ENCODE measurements at places on chromosomes 6 and 20. TPM values are rescaled to one million over a fixed set of nuclear protein-coding genes. Genes with fewer than 3 reads are reported as not detected.

The SS18L1 gene
- 19.8 TPM for total RNA-seq

The GPR6 gene
- not detected for total RNA-seq

GRCh38 chr20:37839955-37840354 lies 63.0 kb upstream of the VSTM2L start:
- no peaks in the 10 kb centered on the region for H3K4me1 ChIP-seq
- DNase-seq: no peak
- H3K27ac ChIP-seq: no peak overlapping the region
- no peaks in the 10 kb centered on the region for H3K36me3 ChIP-seq

DNA sequence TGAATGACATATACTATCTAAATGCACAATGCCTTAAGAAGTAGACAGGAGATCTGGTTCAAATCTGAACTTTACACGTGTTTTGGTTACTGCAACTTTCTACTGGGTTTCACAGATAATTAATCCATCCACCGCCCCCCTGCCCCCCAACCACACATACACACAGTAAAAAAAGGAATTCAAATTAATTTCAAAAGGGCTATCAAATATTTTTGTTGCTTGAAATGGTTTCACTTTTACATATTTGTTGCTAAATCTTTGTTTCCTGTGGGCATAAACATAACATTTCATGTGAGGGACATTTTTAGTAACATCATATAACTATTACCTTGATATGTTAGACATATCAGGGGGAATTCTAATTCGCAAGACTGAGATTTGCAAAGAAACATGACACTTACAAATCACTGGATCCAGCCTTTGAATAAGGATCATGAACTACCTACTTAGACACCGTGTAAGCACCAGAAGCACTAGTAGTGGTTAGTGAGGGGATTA lies 7.5 kb downstream of the NEDD9 start:
- DNase-seq: peak; percentile 20
- peaks cover 3% of the 10 kb centered on the region for H3K36me3 ChIP-seq
- H3K27me3 ChIP-seq: no peaks in the 10 kb centered on the region
- peak overlapping the region; percentile 53 for H3K4me3 ChIP-seq

DNA sequence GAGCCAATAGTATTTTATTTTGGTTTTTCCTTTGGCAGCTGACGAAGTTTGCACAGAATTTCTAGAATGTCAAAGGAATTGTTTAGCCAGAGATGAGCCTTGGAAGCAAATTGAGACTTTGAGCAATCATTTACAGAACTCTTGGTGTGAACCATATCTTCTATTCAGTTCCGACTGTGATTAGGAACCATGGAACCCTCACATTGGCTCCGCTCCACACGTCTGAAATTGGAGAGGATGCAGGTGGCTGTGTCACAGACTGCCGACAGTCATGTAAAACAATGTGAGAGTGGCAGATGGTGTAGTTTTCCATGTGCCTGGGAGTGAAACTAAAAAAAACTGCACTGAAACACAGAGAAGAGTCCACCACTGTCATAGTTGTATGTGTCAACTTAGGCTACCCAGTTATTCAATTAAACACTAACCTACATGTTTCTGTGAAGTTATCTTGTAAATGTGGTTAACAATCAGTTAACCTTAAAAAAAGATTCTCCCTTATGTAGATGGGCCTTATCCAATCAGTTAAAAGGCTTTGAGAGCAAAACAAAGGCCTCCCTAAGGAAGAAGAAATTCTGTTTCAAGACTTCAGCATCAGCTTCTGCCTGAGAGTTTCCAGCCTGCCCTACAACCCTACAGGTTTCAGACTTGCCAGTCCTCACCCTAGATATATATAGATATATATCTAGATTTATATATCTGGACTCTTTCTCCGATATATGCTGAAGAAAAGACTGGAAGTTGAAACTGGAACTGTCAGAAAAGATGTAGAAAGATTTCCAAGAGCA lies 3.3 kb upstream of the HMGN4 start:
- H3K27me3 ChIP-seq: no peaks in the 10 kb centered on the region
- peaks cover 67% of the 10 kb centered on the region for H3K4me1 ChIP-seq
- H3K36me3 ChIP-seq: peaks cover under 1% of the 10 kb centered on the region
- no peak for DNase-seq

DNA sequence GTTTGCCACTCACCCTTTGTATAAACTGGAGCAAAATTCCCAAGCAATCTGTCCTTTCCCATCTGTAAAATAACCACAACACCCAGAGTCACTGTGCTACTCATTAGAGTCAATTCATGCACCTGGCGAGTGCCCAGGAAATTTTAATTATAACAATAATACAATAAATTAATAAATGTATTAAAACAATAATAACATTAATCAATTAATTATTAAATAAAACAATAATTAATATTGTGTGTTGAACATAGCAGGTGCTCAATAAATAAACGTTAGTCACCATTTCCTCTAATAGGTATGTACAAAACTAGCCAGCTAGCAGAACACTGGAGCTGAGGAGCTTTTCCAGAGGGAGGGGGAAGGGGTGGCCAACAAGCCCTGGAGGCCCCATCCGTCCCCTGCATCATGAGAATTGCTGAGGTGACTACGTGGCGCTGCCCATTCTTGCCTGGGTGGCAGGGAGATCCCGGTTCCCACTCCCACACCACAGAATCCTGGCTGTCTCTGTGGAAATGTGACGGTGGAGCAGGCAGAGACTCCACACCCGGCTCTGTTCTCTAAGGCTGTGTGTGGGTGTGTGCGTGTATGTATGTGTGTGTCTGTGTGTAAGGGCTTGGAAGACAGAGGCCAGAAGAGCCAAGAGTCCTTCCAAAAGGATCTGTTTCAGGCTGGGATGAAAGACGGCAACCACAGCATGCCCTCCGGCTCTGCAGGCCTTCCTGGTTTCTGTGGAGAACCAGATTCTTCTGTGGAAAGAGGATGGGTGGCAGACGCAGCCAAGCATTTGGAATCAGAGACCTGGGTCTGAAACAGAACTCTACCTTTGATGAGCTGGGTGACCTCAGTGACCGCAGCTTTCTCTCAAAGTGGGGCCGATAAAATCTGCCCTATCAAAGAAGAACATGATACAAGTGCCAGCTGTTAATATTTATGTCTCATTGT lies 18.8 kb upstream of the EZR start:
- H3K4me3 ChIP-seq: no peak overlapping the region
- no peak overlapping the region for H3K27ac ChIP-seq
- H3K4me1 ChIP-seq: no peaks in the 10 kb centered on the region
- no peak for DNase-seq
- no peaks in the 10 kb centered on the region for H3K36me3 ChIP-seq

GRCh38 chr20:40797425-40797824 lies 108.4 kb upstream of the MAFB start:
- H3K27me3 ChIP-seq: peaks cover 7% of the 10 kb centered on the region
- no peak overlapping the region for H3K27ac ChIP-seq

DNA sequence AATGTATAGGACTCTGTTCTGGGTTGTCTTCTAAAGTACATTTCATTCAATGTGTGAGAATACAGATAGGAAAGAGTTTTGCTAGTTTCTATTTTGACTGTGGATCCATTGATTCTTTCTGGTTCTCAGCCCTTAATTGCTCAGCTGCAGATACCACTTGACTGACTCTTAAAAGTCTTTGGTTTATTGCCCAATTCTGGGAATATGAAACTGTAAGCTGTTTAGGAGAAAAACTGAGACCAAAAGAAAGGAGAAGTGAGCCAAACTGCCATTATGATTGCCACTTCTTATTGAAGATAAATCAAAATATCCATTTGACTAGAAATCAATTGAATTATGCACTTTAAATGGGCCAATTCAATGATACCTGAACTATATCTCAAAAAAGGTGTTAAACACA lies 211.4 kb downstream of the ESR1 start:
- H3K27me3 ChIP-seq: no peaks in the 10 kb centered on the region
- H3K36me3 ChIP-seq: peaks cover 6% of the 10 kb centered on the region
- no peak for DNase-seq
- no peaks in the 10 kb centered on the region for H3K4me1 ChIP-seq
- H3K27ac ChIP-seq: no peak overlapping the region

DNA sequence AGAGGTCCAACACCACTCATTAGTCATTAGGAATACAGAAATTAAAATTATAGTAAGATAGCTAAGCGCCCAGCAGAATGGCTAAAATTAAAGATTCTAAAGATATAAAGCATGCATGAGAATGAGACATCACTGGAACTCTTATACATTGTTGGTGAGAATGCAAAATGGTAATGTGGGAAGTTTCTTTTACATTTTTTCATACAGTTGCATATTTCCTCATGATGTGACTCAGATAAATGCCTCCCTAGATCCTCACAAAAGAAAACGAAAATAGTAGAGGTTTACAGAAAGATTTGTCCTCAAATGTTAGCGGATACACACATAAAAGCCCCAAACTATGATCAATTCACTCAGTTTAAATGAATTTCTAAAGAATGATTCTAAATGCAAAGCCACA lies 633.7 kb upstream of the GJE1 start:
- H3K27me3 ChIP-seq: no peaks in the 10 kb centered on the region
- H3K27ac ChIP-seq: no peak overlapping the region
- DNase-seq: no peak
- no peaks in the 10 kb centered on the region for H3K36me3 ChIP-seq

The GMPR gene
- not detected for total RNA-seq

GRCh38 chr6:10030942-10031537 lies 383.8 kb downstream of the TFAP2A start:
- no peaks in the 10 kb centered on the region for H3K27me3 ChIP-seq
- H3K27ac ChIP-seq: no peak overlapping the region
- no peak overlapping the region for H3K4me3 ChIP-seq
- DNase-seq: no peak

The TMEM200A gene
- total RNA-seq: 0.67 TPM

The TRIM15 gene
- total RNA-seq: 0.84 TPM

- no peaks in the 10 kb centered on the region for H3K36me3 ChIP-seq
- no peak overlapping the region for H3K4me3 ChIP-seq
- peaks cover 19% of the 10 kb centered on the region for H3K4me1 ChIP-seq
- no peak overlapping the region for H3K27ac ChIP-seq
- no peak for DNase-seq
Measured at GRCh38 chr6:134626086-134626485, 308.2 kb upstream of the SGK1 start.

The GPR63 gene
- total RNA-seq: 1.8 TPM

GRCh38 chr20:64038565-64039292 lies 2.7 kb downstream of the C20orf204 start:
- DNase-seq: peak; percentile 89
- no peaks in the 10 kb centered on the region for H3K27me3 ChIP-seq
- peaks cover 60% of the 10 kb centered on the region for H3K4me1 ChIP-seq
- H3K4me3 ChIP-seq: peak overlapping the region; percentile 88
- no peaks in the 10 kb centered on the region for H3K36me3 ChIP-seq
- no peak overlapping the region for H3K27ac ChIP-seq

DNA sequence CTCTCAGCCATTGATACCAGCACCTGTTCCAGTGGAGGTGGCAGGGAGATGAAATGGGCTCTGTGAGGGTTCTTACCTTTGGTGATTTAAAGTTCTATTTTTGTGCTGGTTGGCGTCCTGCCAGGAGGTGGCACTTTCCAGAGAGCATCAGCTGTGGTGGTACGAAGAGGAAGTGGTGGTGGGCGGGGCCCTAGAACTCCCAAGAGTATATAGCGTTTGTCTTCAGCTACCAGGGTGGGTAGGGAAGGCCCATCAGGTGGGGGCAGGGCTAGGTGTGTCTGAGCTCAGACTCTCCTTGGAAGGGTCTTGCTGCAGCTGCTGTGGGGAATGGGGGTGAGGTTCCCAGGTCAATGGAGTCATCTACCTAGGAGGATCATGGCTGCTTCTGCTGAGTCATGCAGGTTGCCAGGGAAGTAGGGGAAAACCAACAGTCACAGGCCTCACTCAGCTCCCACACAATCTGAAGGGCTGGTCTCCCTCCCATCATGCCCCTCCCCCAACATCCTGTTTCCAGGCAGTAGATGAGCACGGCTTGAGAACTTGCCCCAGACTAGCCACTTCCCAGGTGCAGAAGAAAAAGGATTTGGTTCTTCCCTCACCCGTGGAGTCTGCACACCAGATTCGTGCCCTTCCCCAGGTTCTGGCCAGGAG lies 46.6 kb downstream of the MOXD1 start:
- H3K4me1 ChIP-seq: peaks cover 12% of the 10 kb centered on the region
- H3K27ac ChIP-seq: no peak overlapping the region
- H3K27me3 ChIP-seq: peaks cover 40% of the 10 kb centered on the region
- no peak overlapping the region for H3K4me3 ChIP-seq
